Activated T-helper 17 cell treated with anti-CD3 and anti-CD28 coated beads, Interleukin-2, amount 50 U/mL, for 72 hours (primary cell): ENCODE measurements at places on chromosomes 5 and 9.

DNA sequence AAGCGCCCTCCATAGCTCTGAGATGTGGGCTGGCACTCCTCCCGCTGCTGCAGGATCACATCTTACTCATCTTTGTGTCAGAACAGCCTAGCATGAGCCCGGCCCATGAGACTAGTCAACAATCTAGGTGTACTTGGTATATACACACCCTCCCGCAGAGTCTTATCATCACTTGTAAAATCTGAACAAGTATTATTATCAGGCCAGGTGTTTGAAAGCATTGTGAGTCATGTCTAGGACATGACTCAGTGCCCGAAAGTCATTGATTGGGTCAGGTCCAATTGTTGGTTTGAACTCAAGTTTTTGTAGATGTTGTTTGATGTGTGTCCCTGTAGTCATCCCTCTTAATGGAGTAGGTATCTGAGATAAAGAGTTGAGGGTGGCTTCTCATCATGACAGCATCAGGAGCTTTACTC lies 108.7 kb downstream of the CFAP90 start:
- peak; percentile 47 for ATAC-seq

- no peak for ATAC-seq
Measured at GRCh38 chr5:52956915-52957747, 32.0 kb upstream of the ITGA2 start.

GRCh38 chr9:16654596-16655126 lies 215.8 kb downstream of the BNC2 start:
- no peak for ATAC-seq

- ATAC-seq = no peak
Measured at GRCh38 chr9:81801190-81801589, 111.8 kb upstream of the TLE1 start.

- no peak for ATAC-seq
Measured at GRCh38 chr5:151110992-151111391, 30.2 kb upstream of the TNIP1 start.

GRCh38 chr5:149603210-149603609 lies 21.9 kb downstream of the ARHGEF37 start:
- ATAC-seq = no peak

GRCh38 chr5:5387777-5388176 lies 34.7 kb upstream of the ICE1 start:
- no peak for ATAC-seq

DNA sequence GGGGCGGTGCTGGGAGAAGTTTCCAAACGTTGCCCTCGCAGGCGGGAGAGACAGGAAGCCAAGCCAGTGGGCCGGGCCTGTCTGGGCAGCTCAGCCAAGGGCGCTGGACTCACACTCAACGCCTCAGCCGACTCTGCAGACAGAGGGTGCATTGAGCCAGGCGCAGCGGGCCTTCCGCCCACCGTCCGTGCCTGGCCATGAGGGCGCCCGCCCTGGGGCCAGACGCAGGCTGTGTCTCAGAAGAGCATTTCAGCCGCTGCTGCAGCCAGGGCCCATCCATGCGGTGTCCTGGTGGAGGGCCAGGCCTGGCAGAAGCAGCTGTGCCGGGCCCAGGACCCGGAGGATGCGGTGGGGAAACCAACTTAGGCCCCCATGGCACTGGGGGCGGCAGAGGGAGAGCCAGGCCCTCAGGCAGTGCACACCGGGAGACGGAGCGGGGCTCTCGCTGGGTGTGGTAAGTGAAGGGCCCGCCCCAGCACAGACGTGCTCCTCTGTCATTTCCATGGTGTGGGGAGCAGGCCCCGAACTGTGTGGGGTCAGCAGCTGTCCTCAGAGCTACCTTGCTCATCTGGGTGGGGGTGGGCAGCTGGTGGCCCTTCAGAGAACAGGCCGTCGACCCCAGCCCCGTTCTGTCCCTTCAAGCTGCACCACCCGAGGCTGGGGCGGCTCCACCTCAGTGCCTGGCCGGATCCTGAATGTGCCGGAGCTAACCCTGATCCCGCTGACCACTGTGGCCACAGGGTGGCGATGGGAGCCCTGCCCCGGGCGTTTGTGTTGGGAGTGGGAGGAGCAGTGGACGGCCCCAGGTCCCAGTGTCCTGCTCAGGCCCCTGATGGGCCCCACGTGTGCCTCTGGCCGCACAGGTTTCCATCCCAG lies 18.0 kb downstream of the DNLZ start:
- ATAC-seq = no peak

GRCh38 chr9:106717686-106718085 lies 145.3 kb upstream of the ZNF462 start:
- ATAC-seq = no peak

DNA sequence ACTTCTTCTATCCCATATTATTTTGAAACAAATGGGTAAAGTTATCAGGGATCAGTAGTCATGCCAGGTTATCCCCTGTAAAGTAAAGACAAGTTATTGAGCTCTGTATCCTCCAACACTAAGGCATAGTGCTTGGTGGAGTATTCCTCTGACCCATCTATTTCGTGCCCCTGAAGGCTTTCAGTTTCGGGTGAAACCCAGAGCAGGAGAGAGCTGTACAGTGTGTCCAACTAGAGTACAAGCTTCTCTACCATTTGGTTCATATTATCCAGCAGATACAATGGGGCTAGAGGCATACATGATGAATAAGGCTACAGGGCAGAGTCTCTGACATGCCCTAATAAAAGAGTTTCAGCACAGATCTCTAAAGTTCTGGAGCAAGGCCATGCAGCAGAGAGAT lies 3.2 kb upstream of the SLC22A4 start:
- no peak for ATAC-seq

DNA sequence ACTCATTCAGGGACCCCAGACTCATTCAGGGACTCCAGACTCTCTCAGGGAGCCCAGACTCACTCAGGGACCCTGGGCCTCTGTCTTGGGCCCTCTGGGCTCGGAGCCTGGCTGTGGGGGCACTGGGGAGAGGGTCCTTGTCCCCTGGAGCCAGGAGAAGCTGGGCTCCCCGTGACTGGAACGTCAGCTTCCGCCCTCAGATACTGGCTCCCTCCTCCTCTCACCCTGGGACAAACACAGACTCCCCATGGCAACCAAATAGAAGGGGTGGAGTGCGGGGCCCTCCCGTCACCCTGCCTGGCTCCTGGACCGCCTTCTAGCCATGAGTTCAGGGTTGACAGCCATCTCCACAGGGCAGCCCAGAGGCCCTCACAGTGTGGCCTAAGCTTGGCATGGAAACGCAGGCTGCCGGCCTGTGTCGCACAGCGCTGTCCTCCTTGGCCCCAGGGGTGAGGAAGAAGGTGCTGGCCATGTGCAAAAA lies 27.6 kb downstream of the ZDHHC11B start:
- ATAC-seq = no peak

- no peak for ATAC-seq
Measured at GRCh38 chr5:53355316-53355715, 125.1 kb upstream of the FST start.

DNA sequence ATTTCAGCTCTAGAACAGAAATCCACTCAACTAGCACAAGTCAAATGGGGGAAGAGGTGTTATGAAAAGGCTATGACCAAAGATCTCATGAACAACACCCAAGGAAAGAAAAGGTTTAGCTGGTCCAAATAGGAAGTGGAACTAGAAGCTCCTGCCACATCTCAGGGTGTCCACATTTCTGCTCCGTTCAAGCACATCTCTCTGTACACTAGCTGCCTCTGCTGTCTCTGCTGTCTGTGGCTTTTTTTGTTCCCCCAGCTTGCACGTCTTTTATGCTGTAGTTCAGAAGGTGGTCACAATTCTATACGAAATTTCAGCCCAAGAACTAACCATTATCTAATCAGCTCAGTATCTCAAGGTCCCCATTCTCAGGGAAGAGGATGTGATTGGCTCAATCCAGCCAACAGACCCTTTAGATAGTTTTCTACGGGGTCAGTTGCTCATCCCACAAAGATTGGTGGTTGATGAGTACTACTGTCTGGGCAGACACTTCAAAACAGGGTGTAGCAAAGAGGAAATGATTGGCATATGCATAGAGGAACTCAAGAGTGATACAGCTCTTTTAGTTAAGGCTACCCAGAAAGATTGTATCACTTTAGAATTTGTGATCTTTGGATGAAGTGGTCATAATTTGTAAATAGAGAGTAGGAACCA lies 44.0 kb downstream of the FANCC start:
- no peak for ATAC-seq

GRCh38 chr5:178818094-178818493 lies 41.7 kb upstream of the ZNF354B start:
- no peak for ATAC-seq

- no peak for ATAC-seq
Measured at GRCh38 chr5:150497274-150497988, 10.5 kb upstream of the NDST1 start.

DNA sequence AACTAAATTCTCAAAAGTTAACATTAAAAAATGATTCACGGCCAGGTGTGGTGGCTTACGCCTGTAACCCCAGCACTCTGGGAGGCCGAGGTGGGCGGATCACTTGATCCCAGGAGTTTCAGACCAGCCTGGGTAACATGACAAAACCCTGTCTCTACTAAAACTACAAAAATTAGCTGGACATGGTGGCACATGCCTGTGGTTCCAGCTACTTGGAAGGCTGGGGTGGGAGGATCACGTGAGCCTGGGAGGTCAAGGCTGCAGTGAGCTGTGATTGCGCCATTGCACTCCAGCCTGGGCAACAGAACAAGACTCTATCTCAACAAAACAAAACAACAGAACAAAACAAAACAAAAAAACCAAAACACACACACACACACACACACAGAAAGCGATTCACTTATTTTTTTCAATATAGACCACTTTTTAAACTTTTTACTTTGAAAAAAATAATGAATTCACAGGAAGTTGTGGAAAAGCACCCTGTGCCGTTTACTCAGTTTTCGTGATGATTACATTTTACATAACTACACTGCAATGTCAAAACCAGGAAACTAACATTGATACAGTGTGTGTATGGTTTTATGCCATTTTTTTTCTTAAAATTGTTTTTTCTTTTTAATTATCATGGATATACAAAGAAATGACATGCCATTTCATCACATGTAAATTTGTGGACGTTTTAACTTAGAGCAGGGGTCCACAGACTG lies 73.7 kb downstream of the TENT4A start:
- no peak for ATAC-seq

DNA sequence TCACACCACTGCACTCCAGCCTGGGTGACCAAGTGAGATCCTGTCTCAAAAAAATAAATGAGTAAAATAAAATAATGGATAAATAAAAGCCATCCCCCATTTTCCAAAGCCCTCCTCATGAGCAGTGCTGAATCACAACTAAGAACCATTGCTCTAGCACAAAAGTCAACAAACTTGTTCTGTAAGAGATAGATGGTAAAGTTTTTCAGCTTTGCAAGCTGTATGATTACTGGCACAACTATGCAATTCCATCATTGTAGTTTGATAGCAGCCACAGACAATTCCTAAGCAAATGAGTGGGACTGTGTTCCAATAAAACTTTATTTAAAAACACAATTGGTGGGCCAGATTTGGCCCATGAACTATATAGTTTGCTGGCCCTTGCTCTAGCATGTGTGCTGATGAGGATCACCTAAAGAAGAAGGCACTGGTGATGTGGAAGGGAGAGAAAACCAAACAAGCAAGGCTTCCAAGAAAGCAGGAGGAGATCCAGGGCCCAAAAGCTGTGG lies 64.6 kb downstream of the NEURL1B start:
- ATAC-seq = no peak

- no peak for ATAC-seq
Measured at GRCh38 chr5:102930244-102930643, 175.1 kb downstream of the PAM start.

- no peak for ATAC-seq
Measured at GRCh38 chr5:144093868-144094267, 76.6 kb downstream of the YIPF5 start.

DNA sequence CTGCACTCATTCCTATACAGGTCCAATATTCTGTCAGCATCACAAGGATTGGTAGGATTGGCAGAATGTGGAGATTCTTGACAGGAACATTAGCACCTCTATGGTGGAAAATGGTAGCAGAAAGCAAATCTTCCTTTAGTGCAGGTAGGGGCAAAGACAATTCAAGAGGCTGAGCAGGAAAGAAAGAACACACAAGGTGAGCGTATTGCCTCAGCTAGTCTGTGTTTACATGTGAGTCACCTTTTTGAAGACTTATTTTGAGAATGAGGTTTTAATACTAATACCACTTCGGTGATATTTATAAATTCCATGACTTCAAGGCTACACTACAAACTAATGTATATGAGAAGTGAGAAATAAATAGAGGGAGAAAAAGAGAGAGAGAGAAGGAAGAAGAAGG lies 717.0 kb downstream of the BRINP1 start:
- ATAC-seq = no peak

DNA sequence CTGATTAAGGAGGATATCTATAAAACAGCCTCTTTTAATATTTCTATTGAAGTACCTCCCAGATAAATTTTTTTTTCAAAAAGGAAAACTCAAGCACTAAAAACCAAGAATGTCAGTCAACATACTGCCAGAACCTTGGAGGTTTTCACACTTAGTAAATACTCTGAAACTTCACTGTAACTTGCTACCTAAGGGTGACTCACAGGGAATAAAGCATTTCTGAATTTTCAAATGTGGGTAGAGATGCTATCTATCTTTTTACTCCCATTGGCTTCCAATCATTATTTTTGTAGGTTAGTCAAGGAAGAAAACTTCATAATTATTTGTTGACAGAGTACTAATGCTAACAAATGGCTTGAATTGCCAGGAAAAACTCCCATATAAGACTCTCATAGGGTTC lies 46.1 kb downstream of the SLC25A46 start:
- ATAC-seq = no peak

DNA sequence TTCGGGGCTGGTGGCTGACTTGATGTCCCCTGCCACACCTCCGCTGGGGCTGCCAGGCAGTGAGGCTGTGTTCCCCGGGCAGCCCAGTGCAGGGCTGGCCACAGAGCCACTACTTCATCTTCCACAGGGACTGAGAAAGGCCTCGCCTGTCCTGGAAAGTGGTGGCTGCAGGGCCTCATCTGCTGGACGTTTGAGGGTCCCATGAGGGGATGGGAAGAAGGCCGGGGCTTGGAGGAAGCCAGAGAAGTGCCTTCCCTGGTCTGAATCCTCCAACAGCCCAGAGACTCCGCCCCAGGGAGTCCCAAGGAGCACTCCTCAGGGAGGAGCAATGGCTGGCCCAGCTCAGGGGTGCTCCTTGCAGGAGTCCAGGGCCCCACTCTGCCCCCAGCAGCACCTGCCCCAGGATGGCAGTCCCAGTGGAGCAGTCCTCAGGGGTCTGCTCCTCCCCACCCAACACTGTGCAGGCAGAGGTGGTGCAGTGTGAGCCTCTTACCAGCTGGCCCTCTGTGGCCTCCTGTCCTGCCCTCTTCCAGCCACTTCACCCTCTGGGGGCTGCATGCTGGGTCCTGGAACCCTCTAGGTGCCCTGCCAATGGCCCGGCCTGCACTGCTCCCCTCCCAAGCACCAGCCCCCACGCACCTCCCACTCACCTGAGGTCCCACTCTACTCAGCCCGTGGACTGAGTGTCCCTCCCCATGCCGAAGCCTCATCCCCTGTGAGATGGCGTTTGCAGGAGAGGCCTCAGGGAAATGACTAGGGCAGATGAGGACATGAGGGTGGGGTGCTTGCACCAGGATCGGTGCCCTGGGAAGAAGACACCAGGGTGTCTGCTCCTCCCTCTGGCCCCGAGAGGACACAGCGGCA lies 47.3 kb upstream of the COL5A1 start:
- ATAC-seq = no peak

GRCh38 chr9:111926421-111926875 lies 29.8 kb downstream of the UGCG start:
- ATAC-seq = peak; percentile 99
